ENCODE measurements at places on chromosomes 5 and 9. TPM values are rescaled to one million over a fixed set of nuclear protein-coding genes. Genes with fewer than 3 reads are reported as not detected.

DNA sequence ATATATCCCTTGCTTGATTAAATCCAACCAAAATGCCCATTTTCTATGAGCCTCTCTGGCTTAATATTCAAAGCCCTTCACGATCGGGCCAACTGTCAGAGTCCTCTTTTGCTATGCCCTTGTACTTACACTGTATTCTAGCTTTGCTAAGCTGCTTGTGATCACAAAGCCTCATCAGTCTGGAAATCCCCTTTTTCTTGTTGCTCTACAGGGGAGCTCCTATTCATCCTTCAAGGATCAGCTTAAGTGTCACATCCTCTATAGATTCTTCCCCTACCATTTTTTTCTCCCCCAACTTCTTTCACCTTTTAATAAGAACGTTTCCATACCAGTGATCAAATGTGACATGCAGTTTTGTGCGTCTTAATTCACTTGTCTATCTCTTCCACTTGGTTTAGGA lies 450.4 kb upstream of the CHD1 start:
- no peak for DNase-seq

DNA sequence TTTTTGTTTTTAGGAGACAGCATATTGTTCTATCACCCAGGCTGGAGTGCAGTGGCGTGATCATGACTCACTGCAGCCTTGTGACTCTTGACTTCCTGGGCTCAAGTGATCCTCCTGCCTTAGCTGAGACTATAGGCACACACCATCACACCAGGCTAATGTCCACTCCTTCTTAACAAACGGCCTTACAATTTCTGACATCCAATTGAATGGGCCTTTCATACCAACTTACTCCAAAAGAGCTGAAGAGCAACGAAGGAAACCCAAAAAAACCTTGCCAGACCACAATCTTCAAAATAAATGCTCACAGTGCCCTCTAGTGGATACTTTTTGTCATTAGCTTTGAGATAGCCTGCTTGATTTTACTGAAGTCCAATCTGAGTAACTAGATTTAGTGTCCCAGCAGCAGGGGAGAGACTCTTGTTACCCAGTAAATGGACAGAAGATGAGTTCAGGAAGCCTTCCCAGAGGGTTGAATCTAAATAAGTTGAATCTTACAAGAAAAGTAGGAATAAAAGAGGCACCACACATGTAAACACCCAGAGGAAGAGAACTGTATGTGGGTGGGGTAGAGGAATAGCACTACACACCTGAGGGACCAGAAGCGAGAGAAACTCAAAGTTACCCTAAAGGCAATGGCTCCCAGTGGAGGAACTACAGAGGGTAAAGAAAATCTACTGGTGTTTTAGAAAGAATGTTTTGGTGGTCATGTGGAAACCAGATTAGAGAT lies 9.3 kb downstream of the ZNF622 start:
- no peak for DNase-seq

DNA sequence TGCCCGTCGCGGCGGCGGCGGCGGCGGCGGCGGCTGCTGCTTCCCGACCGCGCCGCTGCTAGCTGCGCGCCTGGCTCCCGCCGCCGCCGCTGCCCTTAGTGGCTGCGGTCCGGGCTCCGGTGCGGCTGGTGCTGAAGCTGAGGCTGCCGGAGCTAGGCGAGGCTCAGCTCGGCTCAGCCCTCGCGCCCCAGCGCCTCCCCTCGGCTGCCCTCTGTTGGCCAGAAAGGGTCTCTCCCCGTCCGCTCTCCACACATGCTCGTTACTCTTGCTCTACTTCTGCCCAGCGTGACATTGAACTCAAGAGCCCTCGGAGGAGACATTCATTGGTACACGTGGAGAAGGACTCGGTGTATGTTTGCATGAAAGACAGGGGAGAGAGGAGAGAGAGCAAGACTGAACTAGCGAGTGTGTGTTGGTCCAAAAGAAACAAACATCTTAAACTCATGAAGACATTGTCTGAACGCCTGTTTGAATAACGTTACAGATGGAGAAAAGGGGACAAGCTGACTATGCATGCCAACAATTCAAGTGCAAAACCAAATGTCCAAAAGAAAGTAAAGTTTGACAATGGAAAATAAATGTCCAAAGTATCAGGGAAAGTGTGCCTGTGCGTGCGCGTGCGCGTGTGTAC lies at the start of gene HCN1:
Gene HCN1 (minus strand): TSS at position 175 of the 631 bp plus-strand sequence.
- DNase-seq = no peak

DNA sequence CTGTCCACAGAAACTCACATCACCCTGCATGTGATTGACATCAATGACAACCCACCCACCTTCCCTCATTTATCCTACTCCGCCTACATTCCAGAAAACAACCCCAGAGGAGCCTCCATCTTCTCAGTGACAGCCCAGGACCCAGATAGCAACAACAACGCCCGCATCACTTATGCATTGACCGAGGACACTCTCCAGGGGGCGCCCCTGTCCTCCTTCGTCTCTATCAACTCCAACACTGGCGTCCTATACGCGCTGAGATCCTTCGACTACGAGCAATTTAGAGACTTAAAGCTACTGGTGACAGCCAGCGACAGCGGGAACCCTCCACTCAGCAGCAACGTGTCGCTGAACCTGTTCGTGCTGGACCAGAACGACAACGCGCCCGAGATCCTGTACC lies 1.7 kb downstream of the PCDHGA3 start:
- no peak for DNase-seq

DNA sequence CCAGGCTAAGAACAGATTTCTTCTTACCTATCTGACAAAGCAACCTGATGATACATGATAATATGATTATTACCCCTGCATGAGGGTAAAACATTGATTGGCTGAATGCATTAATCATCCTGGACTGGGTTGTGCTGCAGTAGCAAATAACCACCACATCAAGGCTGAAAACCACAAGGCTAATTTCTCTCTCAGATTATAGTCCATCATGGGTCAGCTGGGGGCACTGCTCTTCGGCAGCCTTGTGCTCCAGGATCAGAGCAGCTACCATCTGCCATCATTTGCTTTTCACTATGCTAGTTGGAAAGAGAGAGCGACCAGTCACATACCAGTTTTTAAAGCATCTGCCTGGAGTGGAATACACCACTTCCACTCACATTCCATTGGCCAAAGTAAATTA lies 383.5 kb downstream of the RASEF start:
- DNase-seq = no peak

GRCh38 chr5:31638345-31638744 lies 586 bp upstream of the PDZD2 start:
- DNase-seq = no peak

DNA sequence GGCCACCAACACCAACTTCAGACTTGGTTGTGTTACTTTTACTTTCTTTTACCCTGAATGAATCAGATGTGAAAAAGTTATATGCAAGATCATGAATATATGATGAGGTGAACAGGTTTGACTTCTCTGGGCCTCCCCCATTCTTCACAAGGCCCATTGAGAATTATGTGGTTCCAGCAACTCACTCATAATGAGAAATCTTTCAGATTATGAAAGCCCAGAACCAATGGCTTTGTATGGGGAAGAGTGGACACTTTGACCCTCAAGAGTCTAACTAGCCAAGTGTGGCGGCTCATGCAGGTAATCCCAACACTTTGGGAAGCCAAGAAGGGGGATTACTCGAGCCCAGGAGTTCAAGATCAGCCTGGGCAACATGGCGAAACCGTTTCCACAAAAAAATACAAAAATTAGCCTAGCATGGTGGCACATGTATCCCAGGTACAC lies 16.1 kb upstream of the LNPEP start:
- DNase-seq = no peak

- no peak for DNase-seq
These were observed 297.8 kb upstream of the ACTBL2 start for GRCh38 chr5:57780306-57780960.

The LHFPL2 gene
- total RNA-seq = 24.6 TPM
